ENCODE measurements at places on chromosomes 6 and 20.

GRCh38 chr6:15244620-15245360, 1.1 kb upstream of the JARID2 start:
- DNase-seq: peak; percentile 47

DNA sequence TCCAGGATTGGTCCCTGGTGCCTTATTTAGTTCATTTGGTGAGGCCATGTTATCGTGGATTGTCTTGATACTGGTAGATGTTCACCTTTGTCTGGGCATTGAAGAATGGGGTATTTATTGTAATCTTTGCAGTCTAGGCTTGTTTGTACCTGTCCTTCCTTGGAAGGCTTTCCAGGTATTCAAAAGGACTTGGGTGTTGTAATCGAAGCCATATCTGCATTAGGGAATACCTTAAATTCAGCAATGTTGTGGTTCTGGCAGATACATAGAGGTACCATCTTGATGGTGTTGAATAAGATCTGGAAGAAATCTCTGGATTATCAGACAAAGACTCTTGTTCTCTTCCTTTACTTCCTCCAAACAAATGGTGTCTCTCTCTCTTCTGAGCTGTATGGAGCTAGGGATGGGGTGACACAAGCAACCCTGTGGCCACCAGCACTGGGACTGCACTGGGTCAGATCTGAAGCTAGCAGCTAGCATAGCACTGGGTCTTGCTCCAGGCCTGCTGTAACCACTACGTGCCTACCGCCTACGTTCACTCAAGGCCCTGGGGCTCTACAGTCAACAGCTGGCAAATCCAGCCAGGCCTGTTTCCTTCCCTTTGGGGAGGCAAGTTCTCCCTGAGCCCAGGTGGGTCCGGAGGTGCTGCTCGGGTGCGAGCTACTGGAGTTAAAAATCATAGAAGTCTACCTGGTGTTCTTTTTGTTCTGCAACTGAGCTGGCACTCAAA, 261.1 kb upstream of the CITED2 start:
- DNase-seq: no peak

GRCh38 chr6:168354338-168354737, 34.8 kb upstream of the DACT2 start:
- DNase-seq: no peak

- no peak for DNase-seq
These were observed 429.9 kb downstream of the CD83 start for GRCh38 chr6:14547284-14547998.

DNA sequence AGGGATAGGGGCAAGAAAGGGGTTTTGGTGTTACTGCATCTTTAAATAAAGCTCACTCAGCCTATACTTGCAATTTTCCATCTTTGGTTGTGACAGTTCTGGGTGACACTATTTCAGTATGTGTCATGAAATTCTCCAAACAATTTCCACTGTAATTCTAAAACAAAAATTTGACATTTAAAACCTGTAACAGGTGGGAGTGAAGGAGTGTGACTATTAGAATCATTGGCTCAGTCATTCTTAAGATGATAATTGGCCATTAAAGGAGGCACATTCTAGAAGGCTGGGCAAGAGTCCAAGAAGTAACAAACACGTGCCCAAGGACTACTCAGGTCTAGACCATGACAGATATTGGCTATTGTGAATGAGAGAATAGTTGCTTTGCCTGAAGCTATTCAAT, 153.3 kb upstream of the ARG1 start:
- DNase-seq: no peak

- no peak for DNase-seq
These were observed 336.0 kb downstream of the QKI start for GRCh38 chr6:163750431-163751031.

- no peak for DNase-seq
These were observed 76.9 kb upstream of the RIPOR2 start for GRCh38 chr6:25012657-25013056.

DNA sequence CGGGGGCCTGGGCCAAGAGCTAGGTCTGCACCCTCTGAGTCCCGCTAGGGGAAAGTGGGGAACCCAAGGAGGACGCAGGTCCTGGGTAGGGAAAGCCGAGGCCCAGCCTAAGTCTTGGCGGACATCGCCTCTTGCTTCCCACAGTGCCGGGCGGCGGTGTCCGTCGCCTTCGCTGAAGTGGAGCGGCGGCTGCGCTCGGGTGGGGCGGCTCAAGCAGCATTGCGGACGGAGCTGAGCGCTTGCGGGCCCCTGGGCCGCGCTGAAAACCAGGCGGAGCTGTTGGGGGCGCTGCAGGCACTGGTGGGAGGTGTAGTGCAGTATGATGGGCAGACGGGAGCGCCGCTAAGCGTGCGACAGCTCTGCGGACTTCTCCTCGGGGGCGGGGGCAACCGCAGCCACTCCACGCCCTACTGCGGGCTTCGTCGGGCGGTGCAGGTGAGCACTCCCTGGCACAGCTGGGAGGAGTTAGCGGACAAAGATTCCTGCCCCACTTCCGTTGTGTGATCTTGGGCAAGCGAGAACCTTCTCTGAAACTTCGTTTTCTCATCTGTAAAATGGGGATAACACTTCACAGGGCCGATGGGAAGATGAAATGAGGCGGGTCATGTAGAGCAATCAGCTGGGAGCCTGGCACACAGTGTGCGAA, 4.2 kb downstream of the PRSS16 start:
- peak; percentile 43 for DNase-seq

DNA sequence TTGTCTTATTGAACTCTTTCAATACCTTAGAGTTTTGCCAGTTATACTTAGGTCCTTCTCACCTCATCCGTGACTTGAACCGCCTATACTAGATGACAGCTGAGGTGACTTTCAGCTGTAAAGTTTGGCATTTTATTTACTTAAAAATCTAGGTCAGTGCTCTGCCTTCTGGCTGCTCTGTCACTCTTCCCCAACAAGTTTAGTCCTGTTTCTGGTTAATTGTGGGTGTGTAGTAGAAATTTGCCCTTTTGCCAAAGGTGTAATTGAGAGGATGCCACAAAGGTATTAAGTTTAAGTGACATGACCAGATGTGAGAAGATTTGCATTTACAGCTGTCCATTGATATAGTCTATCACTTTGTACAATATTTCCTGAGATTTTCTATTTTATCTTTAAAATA, 106.2 kb downstream of the FARS2 start:
- no peak for DNase-seq

GRCh38 chr20:20174089-20174835, 121.9 kb downstream of the CFAP61 start:
- no peak for DNase-seq

- DNase-seq: no peak
These were observed 26.0 kb upstream of the MRGBP start for GRCh38 chr20:62770111-62770910.

- no peak for DNase-seq
These were observed 367 bp downstream of the NRSN2 start for GRCh38 chr20:347317-347639.

DNA sequence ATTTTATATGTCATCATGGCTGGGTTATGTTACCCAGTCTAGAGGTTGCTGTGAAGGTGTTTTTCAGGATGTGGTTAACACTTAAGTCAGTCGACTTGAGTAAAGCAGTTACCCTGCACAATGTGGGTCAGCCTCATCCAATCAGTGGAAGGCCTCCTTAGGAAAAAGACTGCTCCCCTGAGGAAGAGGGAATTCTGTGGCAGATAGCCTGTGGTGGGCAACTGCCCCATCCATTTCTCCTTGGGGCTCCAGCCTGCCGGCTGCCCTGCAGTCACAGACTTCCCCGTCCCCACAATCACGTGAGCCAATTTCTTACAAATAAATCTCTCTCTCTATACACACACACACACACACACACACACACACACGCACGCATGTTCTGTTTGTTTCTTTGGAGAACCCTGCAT, 34.5 kb upstream of the MPC1 start:
- peak; percentile 53 for DNase-seq

DNA sequence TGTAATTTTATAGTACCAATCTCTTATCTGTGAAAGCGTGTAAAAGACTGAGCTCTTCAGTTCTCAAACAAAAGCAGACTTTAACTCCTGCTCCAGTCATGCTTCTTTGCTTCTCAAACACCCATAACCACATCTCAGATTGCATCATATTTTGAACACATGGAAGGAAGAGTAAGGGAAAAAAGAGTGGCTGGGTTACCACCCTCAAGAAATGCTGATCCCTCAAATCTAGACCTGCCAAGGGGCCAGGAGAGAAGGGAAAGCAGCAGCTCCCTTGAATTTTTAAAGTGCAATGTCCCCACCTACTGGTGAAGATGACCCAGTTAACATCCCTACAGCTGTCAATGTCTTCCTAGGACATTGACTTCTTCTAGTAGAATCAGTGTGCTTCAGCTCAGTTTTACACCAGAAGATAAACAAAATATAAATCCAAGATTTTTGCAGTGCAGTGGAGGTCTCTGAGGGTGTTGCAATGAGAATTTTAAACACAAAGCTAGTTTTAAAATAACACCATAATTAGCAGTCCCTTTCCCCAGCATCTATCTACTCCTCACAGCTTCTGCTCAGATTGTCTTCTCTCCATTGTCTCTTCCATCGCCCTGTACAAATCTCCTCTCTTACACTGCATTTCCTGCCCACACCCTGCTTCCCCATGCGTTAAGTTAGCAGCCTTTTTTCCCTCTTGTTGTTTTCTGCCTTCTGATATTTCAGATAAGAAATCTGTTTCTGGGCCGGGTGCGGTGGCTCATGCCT, 22.6 kb upstream of the HLA-DQB2 start:
- no peak for DNase-seq

GRCh38 chr6:37580176-37580955, 80.7 kb upstream of the CCDC167 start:
- DNase-seq: no peak

- no peak for DNase-seq
These were observed 18.9 kb downstream of the VPS52 start for GRCh38 chr6:33252759-33253158.

GRCh38 chr20:63553933-63554290, at the start of gene FNDC11:
Gene FNDC11 (plus strand): TSS chr20:63554159. CDS start chr20:63555664, 1,505 bp downstream.
- DNase-seq: no peak

- no peak for DNase-seq
These were observed 5.1 kb upstream of the TUBB1 start for GRCh38 chr20:59013959-59014608.

DNA sequence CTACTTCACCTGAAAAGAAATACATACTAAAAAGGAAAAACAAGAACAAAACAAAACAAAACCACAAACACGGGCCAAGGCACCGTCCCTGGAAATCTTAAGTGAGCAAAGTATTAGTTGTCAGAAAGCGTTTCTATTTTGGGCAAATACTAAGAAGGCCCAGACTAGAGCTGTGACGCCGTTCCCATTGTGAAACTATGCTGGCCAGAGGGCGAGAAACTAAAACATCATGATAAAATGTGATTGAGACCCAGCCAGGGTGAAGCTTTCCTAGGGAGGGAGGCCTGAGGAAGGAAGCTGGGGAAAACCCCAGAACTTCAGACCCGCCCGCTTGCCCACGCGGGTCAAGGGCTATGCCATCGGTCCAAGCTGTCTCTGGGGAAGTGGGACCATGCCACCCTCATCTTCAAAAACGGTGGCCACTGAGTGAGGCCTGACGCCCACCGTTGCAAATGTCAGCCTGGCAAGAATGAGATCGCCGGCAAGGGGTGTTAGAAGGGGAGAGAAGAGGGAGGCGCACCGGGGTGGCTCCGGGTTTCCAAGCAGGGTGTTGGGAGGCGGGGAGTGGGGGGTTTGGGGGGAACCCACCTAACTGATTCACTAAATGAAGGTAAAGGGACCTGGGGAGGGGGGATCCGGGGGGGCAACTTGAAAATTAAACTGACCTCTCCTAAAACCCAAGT, 1950.9 kb upstream of the DEFB115 start:
- peak; percentile 45 for DNase-seq
